ENCODE measurements at places on chromosomes 2 and 18.

- no peak for DNase-seq
Observed at GRCh38 chr2:227234429-227234828, 70.0 kb downstream of the COL4A3 start.

GRCh38 chr2:118576109-118576855, 271.2 kb downstream of the EN1 start:
- DNase-seq: no peak

- DNase-seq: no peak
Observed at GRCh38 chr2:137893145-137893544, 71.1 kb upstream of the HNMT start.

- DNase-seq: no peak
Observed at GRCh38 chr2:147464737-147465357, 380.0 kb upstream of the ACVR2A start.

DNA sequence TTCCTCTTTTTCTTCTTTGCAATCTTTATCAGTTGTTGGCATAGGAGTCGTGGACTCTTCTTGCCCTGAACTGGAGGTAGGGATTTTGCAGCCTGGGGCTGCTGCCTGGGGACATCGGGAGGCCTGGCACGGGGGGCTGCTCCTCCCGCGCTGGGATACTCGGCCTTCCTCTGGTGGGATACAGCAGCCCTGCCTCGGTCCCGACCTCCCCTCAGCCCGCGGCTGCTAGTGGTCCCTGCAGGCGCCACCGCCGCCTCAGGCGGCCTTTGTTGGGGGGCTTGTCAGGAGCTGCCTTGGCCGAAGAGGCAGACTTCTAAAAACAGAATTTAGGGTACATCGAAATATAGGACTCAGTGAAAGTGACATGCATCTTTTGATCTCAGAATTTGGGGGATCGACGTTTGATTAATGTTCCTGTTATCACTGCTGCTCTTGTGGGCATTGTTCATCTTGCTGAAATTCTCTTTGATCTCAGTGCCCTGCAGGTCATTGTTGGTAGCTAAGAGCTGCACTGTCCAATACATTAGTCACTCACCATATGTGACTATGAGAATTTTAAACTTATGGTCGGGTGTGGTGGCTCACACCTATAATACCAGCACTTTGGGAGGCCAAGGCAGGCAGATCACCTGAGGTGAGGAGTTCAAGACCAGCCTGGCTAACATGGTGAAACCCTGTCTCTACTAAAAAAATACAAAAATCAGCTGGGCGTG, 16.3 kb downstream of the POLR2D start:
- no peak for DNase-seq

DNA sequence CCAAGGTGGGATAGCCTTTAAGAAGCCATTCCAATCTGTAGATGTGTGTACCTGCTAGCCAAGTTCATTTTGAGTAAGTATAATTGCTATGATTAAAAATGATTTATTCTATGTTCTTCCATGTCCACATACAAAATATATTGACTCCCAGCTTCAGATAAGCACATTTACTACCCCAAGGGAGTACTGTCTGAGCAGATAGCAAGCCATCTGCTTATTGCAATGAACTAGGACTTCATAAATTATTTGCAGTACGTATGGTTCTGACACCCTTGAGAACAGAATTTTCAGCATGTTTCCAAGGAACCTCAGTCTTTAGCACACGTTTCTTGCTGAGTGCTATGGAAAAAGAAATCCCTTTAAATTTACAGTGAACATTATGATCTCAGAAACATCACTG, 28.2 kb downstream of the ABCG5 start:
- DNase-seq: no peak

DNA sequence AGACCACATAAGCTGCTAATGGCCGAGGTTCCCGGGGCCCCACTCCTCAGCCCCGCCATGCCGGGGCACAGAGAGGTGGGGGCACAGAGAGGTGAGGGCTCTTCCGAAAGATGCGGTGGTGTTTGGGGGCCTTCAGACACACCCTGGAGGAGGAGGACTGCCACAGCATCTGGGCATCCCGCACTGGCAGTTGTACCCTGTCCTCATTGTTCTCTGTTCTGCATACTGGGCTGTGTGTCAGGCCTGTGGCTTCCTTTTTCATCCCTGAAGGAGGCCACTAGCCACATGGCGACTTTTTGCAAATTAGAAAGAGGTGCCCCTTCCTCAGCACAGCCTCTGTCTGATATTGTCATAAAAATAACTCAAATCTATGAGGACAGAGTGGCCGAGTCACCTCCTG, 150.1 kb downstream of the CTIF start:
- no peak for DNase-seq

DNA sequence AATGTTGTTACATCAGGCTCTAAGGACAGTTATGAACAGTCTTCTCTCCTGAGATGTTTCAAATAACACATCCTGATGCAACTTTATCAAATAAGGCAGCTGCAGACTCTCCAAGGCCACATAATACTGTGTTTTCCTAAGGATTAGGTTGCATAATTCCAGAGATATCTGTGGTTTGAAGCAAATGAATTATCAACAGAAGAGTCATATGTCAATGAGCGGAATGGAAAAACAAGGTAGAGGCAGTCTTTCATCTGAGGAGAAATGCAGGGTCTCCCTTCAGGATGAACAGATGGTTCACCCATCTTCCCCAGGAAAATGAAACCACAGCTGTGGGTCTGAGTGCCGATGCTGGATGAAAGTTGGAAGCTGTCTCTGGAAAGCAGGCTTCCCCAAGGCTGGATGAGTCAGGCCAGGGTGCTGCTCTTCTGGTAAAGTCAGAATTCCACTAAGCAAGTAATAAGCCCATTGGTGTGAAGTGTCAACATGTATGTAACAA, 22.2 kb downstream of the LYG1 start:
- DNase-seq: no peak

- DNase-seq: peak; percentile 9
Observed at GRCh38 chr18:63439334-63439733, 17.1 kb upstream of the VPS4B start.

GRCh38 chr2:8413589-8414135, 268.2 kb upstream of the ID2 start:
- DNase-seq: no peak

- no peak for DNase-seq
Observed at GRCh38 chr2:151367571-151367970, 10.2 kb downstream of the TNFAIP6 start.

DNA sequence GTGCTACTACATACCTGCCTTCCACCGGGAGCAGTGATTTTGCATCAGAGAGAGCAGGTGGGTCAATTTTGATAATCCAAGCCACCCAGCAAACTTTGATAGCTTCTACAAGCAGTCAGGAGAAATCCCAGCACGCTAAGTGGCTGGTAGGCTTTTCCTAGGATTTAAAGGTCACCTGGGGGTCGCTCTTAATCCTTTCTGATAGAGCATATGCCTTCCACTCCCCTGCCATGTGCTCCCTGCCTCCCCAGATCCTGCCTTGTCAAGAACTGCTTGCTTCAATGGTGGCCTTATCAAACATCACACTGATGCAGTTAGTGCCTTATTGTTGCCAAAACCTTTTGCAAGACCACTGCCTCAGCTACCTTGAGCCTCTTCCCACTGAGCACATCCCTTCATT, 462.3 kb upstream of the MEX3C start:
- no peak for DNase-seq

DNA sequence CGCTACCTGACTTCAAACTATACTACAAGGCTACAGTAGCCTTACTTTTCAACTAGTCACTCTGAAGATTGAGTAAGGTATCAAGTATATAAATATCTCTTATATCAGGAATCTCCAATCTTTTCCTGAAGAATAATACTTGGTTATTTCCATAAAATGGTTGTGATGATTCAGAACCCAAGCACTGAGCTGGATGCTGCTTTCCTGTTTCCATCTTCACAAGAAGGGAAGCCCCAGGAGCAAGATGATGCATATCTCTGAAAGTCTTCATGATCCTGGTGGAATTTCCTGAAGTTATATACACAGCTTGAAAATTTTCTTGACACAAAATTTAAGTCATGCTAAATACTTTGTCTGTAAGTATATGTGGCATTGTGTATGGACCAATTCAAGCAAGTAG, 243.9 kb upstream of the TANK start:
- no peak for DNase-seq

DNA sequence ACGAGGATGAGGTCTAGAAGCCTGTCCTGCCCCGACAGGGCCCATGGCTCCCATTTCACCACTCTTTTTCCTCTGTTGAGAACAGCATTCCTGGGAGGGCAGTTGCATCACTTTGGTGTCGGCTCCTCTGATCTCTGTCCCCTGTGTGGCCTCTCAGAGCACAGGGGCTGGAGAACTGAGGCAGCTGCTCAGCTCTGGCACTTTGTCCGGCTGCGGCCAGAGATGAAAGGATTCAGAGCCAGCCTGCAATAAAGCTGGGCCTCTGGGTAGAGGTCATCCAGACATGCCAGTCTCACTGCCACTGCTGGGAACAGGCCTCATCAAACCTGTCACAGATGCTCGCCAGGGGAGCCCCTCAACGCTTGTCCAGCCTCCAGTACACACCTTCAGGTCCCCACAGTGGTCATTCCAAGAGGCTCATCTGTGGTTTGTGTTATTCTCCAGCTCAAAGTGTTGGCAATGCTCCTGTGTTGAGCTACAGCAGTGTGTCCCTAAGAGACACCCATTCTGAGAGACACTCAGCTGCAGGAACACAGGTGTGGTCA, 13.1 kb upstream of the ROCK2 start:
- no peak for DNase-seq

- no peak for DNase-seq
Observed at GRCh38 chr2:8607606-8608005, 74.2 kb upstream of the ID2 start.

DNA sequence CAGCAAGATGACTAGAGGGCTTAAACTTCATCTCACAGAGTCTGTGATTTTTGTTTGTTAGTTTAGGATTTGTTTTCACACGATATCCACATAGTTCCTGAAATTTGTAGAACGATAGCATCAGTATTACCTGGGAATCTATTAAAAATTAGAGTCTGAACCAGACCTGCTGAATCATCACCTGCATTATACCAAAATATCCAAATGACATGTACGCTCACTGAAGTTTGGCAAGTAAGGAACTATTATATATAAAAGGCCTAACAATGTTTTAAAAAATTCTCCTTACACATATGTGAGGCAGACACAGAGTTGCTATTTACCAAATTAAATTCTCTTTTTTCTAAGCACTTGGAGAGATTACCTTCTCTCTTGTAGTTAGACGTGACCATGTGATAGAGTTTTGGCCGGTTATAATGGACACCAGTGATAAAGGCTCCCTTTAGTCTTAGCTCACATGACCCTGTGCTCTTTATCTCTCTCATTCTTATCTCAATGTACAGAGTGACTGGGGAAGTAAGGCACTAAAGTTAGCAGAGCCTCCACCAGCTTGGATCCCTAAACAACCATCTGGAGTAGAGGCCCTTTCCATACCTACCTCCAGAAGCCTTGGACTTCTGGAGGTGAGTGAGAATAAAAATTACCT, 363.1 kb downstream of the DSC3 start:
- no peak for DNase-seq

DNA sequence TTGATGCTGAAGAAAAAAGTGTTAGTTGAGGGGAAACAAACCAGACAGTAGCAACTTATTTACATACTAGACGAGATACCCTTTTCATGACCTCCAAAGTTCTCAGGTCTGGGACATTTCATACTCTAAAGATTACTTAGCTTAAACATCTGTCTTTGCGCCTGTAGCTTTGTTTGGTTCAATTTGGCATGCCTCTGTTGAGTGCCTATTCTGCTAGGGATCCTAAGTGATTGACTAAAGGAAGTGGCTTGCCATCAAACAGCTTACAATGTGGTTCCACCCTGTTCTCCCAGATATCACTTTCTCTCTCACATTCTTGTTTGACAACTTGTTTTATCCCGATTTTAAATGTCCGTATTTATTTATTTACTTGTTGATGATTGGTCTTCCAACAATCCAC, 488.8 kb downstream of the PARD3B start:
- DNase-seq: no peak

GRCh38 chr2:184875212-184875611, 276.9 kb downstream of the ZNF804A start:
- no peak for DNase-seq

- DNase-seq: no peak
Observed at GRCh38 chr18:74148543-74149070, 284 bp downstream of the TIMM21 start.

- DNase-seq: no peak
Observed at GRCh38 chr2:2523461-2524347, 192.6 kb upstream of the MYT1L start.

DNA sequence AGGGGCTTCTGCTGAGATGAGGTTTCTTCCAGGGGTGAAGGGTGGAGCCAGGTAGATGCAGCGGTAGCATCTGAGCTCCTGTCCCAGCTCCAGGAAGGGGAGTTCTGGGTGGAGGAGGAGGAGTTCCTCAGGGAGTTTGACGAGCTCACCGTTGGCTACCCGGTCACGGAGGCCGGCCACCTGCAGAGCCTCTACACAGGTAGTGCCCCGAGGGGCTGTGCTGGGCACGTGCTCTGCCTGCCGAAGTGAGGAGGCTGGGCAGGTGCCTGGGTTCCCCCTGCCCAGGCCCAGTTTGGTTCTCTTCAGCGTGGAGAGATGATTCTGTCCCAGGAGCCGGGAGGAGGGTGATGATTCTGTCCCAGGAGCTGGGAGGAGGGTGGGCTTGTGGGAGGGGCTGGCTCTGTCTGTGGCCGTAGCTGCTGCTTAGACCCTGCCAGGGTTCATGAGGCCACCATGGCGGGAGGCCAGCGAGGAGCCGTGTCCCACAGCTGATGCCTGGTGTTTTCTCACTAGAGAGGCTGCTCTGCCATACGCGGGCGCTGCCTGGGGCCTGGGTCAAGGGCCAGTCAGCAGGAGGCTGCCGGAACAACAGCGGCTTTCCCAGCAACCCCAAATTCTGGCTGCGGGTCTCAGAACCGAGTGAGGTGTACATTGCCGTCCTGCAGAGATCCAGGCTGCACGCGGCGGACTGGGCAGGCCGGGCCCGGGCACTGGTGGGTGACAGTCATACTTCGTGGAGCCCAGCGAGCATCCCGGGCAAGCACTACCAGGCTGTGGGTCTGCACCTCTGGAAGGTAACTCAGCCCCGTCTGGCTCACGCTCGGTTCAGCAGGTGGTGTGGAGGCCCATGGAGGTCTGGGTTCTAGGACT, 8.2 kb downstream of the CAPN10 start:
- DNase-seq: no peak

GRCh38 chr2:143254110-143254509, 124.9 kb downstream of the ARHGAP15 start:
- DNase-seq: peak; percentile 61

GRCh38 chr18:13619505-13620205, 106.7 kb downstream of the FAM210A start:
- no peak for DNase-seq

DNA sequence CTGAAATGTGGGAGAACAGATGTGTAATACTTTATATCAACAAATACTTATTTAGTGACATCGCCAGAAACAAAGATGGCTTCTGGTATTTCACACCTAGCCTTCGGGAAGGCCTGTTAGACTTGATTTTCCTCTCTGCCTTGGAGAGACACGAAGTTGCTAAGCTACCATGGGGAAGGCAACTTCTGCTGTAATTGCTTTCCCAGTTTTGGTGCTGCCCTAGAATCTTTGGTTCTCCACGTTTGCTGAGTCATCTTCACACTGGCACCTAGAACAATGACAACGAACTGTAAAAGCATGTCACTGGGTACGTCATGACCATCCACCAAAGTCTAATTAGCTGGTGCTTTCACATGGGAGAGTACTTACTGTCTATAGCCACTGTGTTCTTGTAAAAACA, 58.7 kb upstream of the ACTR3 start:
- no peak for DNase-seq

GRCh38 chr2:73933194-73933593, 6.5 kb downstream of the DGUOK start:
- DNase-seq: no peak
